NCI-H1105 (cell line): ENCODE measurements at places on chromosomes 5 and 9.

GRCh38 chr5:103262422-103262871, 3.9 kb downstream of the MACIR start:
- DNase-seq, result no peak

- DNase-seq, result no peak
Measured at GRCh38 chr5:174293006-174293405, 247.5 kb downstream of the NSG2 start.

GRCh38 chr5:86613455-86613854, 4.3 kb upstream of the COX7C start:
- no peak for DNase-seq

- DNase-seq, result no peak
Measured at GRCh38 chr9:131500377-131500776, 2.3 kb upstream of the POMT1 start.

- no peak for DNase-seq
Measured at GRCh38 chr5:55386356-55386755, 78.6 kb downstream of the MTREX start.

GRCh38 chr5:131589510-131590348, 45.3 kb downstream of the RAPGEF6 start:
- peak; percentile 4 for DNase-seq

- DNase-seq, result no peak
Measured at GRCh38 chr9:23464275-23464674, 361.8 kb downstream of the ELAVL2 start.

DNA sequence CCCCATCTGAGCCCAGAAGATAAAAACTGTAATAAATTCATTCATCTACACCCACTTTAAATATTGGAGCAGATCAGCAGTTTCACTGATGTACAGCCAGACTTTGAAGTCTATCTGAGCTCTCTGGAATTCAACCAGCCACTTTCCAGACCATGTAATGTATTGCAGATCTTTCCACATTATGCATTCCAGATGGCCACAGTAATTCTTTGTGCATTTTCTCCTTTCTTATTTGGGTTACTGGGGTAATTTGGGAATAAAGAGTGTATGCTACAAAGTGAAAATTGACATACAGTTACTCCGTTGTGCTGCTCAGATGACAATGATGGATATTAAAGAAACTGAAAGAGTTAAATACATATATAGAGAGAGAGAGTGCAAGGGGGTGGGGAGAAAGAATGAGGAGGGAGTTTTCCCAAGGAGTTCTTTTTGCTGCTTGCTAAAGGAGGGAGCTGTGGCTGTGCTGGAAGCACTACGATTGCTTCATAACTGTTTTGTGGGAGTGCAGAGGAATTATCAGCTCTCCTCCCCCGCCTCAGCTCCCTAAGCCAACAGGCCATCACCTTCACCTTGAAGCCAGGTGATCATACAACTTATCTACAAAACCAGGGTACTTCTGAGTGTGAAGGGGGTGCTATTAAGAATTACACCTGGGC, 152.8 kb downstream of the GAS1 start:
- DNase-seq, result no peak

GRCh38 chr9:83622433-83622938, 457 bp upstream of the IDNK start:
- no peak for DNase-seq

- DNase-seq, result no peak
Measured at GRCh38 chr5:149792540-149793255, 62.6 kb downstream of the PPARGC1B start.

GRCh38 chr9:68974431-68974830, 39.5 kb downstream of the PRKACG start:
- DNase-seq, result no peak

DNA sequence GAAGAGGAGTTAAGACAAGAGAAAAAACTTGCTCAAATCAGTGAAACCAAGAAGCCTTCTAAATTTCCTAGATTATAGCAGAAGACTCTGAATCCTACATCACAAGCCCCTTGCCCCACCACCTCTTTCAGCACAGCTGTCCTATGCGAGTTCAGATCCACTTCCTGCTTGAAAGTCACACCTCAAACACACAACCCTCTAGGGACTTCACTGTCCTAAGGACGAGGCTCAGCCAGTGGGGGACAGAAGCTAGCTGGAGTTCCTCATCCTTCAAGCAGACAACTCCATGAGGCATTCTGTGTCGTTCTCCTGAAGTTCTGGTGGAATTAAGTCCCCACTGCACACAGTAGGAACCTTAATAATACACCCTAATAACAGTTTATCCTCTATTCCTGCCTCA, 44.3 kb downstream of the NRG2 start:
- DNase-seq, result no peak

- no peak for DNase-seq
Measured at GRCh38 chr9:5072871-5073270, 87.8 kb downstream of the JAK2 start.

GRCh38 chr9:103649086-103649485, 445.0 kb upstream of the SMC2 start:
- peak; percentile 62 for DNase-seq

GRCh38 chr5:170046241-170046640, 59.5 kb upstream of the FOXI1 start:
- DNase-seq, result no peak

GRCh38 chr9:110908894-110909293, 129.4 kb downstream of the LPAR1 start:
- no peak for DNase-seq

DNA sequence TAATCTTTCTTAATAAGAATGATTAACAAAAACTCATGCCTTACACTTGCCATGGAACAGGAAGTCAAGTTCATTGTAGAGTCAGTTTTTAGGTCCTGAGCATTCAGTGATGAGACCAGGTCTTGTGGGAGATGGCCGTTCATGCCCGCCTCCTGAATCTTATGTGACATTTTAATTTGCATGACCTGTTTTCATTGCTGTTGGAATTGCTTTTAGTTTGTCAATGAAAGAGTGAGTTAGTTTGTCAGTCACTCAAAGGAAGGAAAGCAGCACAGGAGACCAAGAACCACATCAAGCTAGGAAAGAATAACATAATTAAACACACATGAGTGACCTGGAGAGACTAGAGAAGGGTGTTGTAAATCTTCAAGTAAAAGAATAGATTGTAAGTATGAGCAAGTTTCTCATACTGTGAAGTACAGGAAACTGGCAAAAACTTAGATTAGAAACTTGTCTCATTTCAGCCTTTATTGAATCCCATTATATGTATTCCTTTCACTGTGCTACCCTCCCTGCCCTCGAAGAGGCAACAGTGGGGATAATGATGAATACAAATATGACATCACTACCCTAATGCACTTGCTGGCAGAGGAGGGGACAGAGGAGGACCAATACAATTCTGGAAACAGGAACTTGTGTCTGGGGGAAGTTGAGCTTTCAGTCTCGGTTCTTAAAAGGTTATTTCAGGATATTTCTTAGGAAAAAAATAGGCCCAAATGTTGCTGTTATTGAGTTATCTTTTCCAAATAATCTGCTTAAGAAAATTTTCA, 64.3 kb upstream of the C6 start:
- DNase-seq, result no peak
